Right lung (tissue), 10 donors: ENCODE measurements at places on chromosomes 2 and 18.

- peak; percentile 6 for DNase-seq
Observed at GRCh38 chr2:37230581-37230980, 815 bp downstream of the CEBPZ start.

DNA sequence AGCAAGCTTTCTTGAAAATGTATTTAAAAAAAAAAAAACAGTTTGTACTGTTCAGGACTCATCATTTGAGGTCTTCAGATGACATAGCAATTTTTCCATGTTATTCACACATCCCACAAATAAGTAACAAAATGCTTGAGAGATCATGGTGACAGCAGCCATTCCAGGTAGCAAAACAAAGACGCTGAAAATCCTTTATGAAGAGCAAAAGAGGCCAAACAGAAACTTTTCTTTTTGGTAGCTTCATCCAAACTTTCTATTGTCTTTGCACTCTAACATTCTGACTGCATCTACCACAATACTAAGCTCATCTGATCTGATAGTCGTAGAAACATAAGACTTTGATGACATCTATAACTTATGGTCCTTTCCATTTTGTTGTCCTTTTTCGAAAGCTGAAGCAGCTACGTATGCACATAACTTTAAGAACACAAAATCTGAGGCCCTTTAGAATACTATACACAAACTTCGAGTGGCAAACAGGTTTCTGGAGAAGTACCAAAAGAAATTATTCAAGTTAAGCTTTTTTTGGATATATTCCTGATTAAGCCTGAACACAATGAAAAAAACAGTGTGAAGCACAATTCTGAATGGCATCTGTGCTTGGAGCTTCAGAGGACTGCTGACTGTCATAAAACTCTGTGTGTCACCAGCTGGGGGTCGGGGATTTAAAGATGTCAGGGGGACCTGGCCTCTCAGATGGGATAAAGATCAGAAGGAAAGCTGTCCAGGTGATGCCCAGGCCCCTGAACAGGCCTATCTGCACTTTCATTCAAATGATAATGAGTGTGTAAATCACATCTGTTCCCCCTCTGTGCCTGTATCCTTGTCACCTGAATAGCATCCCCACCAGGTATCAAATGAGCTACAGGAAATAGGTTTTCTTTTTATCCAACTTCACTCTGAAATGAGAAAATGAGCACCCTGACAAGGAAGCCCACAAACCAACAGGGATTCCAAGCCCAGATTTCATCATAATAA, 75.8 kb downstream of the ZEB2 start:
- DNase-seq, result no peak

GRCh38 chr2:71934595-71935261, 212.9 kb downstream of the CYP26B1 start:
- DNase-seq, result no peak

DNA sequence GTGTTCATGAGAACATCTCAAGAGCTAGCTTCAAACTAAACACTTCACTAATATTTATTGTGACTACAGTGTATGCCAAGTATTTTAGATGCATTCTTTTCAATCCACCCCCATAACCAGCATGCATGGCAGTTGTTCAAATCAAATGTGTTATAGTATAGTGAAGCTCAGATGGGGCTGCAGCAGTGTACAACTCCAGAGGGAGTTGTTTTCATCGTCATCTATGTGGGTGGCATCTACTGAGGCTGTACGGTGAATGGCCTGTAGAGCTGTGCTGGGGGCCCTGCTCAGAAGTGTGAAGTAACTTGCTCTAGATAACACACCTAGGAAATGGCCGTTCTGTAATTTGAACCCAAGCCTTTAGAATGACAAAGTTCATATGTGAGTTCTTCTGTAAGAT, 71.8 kb upstream of the LRATD1 start:
- no peak for DNase-seq

GRCh38 chr2:82317012-82317411, 2012.5 kb upstream of the LRRTM1 start:
- peak; percentile 80 for DNase-seq
